Cardiac septum (tissue), 1 donor: ENCODE measurements at places on chromosomes 12 and 14.

DNA sequence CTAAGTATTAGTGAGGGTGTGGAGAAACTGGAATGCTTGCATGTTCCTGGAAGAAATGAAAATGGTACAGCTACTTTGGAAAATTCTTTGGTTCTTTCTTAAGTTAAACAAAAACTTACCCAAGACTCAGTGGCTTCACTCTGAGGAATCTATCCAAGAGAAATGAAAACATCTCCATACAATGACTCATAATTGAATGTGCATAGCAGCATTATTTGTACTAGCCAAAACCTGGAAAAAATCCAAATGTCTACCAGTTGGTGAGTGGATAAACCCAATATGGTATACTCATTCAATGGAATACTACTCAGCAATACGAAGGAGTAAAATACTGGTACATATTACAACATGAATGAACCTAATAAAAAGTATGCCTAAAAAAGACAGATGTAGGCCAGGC is 18.0 kb upstream of the CRACR2A start:
- no peak for DNase-seq

DNA sequence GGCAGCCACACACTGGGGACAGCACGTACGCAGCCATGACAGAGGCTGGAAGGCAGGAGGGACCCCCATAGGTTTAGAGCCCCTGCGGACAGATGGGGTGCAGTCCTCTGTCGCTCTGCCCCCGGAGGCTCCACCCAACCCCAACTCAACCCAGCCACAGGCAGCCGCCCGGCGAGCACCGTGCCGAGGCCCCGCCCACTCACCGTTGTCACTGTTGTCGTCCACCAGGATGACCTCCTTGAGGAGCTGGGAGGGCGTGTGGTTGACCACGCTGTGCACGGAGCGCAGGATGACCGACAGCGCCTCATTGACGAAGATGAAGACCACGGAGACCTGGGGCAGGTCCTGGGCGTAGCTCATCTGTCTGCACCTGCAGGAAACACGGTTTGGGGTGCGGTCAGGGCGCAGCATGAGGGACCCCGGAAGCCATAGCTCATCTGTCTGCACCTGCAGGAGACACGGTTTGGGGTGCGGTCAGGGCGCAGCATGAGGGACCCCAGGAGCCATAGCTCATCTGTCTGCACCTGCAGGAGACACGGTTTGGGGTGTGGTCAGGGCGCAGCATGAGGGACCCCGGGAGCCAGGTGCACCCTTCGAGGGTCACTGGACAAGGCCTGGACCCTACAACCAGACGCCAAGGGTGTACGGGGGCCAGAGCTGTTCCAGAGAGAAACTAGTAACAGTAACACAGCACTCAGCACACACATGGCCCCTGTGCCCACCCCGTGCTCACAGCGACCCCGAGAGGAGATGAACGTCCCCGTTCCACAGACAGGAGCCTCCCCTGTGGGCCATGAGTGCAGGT is 66.9 kb downstream of the GALNT9 start:
- DNase-seq, result no peak

- DNase-seq, result no peak
Measured at GRCh38 chr14:61153431-61153830, 127.7 kb downstream of the TMEM30B start.

DNA sequence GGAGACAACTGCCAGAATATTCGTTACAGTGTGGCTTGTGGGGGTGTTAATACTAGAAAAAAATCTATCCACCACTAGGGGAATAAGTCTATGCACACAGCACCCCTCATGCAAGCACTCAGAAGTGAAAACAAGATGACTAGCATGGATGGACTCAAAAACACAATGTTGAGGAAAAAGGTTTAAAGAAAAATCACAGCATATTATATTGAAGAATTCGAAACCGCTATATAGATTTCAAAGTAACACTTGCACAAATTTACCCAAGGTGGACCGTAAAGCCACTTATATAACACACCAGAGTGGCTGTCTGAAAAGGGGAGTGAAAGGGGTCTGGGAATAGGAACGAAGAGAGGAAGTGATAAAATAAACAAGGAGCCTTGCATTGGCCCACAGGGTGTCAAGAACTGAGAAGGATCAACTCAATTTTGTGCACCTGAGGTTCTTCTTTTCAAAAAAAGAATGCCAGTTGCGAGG is 544 bp downstream of the ABCD4 start:
- DNase-seq, result no peak

DNA sequence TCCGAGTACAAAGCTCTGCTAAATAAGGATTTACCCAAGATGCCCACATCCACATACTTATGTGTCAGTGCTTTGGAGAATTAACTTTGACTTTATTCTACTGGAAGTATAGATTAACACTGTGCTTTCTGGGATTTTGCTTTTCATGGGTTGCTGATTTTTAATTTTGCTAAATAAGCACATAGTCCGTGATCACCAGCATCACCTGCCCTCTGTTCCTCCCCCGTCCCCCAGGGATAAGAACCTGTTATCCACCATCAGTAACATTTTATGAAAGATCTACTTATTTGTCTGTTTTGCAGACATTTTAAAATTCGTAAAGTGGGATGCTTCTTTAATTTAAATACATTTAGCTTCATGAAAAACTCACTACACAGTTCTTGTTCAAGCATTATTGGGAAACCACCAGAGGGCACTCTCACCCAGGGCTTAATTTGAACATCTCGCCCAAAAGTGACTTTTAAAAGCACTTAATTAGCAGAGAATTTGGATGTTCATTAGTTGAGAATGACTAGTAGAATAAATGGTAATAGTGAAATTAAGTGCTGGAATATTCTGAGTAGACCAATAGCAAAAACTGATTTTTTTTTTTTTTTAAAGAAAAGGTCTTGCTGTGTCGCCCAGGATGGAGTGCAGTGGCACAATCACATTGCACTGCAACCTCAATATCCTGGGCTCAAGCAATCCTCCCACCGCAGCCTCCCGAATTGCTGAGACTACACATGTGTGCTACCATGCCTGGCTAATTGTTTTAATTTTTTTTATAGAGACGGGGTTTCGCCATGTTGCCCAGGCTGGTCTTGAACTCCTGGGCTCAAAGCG is 35.7 kb downstream of the MRPL42 start:
- no peak for DNase-seq

GRCh38 chr14:54410215-54410614 is 13.4 kb downstream of the CDKN3 start:
- DNase-seq, result no peak

DNA sequence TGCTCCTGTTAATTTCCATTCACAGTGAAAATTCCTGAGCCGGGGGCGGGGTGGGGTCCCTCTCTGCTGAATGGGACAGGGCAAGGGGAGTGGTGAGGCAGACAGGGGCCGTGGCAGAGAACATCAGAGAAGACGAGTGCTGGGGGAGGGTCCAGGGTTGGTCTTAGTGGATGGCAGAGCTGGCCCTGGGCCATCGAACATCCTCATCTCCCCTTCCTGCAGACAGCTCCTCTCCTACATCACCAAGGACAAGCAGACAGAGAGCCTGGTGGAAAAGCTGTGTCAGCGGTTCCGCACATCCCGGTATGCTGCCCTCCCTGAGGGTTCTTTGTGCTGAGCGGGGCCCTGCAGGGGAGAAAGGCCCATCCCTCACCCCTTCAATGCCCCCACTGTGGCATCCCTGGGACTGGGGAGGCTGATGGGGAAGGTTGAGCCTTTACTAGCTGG is 5.0 kb upstream of the GAPDH start:
- DNase-seq, result no peak

DNA sequence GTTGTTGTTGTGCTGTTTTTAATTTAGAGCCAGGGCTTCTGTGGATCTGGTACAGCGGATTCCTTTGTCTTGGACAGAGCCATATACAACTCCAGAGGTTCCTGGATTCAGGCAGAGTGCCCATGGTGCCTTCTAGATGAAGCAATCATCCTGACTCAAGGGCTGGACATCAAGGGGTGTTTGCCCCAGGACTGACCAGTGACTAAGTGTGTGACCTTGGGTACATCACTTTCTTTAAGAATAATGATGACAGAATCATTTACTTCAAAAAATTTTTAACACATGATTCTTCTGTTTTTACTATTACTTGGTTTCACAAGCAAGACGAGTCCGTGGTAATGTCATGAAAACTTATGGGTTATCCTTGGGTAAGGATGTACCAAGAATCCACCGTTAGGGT is 397.3 kb downstream of the ZFP36L1 start:
- no peak for DNase-seq

DNA sequence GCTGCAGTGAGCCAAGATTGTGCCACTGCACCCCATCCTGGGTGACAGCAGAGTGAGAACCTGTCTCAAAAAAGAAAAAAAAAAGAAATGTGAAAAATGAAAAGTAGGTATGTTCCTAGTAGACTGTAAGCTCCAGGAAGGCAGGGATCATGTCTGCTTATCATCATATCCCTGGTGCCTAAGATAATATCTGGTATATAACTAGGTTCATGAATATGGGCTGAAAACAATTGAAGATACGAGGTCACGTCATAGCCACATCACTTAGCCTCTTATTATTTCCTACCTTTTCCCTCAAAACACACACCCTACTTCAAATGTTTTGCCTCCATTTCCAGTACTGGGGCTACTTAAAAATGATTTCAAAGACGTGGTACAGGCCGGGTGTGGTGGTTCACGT is 3.0 kb downstream of the POU6F1 start:
- DNase-seq, result no peak

GRCh38 chr14:61565181-61565580 is 130.1 kb upstream of the HIF1A start:
- no peak for DNase-seq

DNA sequence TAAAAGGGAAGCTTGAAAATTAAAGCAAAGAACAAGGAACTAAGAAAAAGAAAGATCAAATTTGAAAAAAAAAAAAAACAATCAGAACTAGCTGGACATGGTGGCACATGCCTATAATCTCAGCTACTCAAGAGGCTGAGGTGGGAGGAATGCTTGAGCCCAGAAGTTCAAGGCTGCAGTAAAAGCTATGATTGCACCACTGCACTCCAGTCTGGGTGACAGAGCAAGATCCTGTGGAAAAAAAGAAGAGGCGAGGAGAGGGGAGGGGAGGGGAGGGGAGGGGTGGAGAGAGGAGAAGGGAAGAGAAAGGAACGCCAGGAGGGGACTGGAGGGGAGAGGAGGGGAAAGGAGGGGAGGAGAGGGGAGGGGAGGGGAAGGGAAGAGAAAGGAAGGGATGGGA is 43.0 kb downstream of the EEA1 start:
- no peak for DNase-seq
